ENCODE measurements at places on chromosomes 12 and 14.

- no peak for DNase-seq
Observed at GRCh38 chr14:91055016-91055415, 5.4 kb downstream of the RPS6KA5 start.

DNA sequence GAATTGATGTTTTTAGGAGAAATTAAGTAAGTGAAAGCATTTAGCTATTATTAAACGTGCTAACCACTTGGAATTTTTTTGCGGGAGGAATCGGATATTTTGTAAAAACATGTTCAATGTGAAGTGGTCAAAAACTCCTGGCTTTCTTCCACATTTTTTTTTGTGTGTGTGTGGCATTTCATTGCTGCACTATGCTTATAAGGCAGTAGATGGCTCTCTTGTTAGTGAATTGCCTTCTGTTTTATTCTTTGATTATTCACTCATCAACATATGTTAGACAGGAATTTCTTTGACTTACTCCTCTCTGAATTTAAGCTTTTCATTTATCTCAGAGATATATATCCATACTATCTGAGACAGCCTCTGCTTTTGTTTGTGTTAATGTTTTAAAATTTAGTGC is 71.3 kb downstream of the DERA start:
- DNase-seq = no peak

- DNase-seq = no peak
Observed at GRCh38 chr14:80867091-80867490, 74.4 kb downstream of the CEP128 start.

DNA sequence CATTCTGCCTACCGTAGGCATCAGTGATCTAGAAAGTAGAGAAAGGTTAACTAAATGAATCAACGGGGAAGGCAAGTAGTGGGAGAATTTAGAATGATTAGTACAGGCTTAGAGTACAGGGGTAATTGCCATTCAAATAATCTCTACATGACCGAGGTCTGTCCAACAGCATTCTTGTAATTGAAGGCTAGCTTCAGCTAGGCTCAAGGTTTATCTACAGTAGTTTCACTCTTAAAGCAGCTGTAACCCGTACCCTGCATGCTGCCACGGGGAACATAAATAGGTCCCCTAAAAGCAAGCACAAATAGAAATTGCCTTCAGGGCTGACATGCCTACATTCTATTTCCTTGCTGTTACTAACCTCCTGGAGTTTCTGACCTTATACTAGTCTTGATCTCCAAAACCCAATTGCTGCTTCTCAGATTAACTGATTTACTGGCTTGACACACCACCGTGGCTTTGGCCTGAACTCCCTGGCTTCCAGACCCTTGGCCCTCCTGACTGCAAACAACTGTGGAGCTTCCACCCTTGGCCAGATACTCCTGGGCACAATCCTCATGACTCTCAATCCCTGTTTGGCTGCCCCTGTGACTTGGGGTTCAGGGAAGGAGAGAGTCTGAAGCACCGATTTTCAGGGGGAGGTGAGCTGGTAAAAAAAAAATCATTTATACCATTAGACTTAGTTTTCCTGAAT is 242.1 kb upstream of the FOXN3 start:
- no peak for DNase-seq

- no peak for DNase-seq
Observed at GRCh38 chr12:109737631-109738030, 24.0 kb downstream of the FAM222A start.

DNA sequence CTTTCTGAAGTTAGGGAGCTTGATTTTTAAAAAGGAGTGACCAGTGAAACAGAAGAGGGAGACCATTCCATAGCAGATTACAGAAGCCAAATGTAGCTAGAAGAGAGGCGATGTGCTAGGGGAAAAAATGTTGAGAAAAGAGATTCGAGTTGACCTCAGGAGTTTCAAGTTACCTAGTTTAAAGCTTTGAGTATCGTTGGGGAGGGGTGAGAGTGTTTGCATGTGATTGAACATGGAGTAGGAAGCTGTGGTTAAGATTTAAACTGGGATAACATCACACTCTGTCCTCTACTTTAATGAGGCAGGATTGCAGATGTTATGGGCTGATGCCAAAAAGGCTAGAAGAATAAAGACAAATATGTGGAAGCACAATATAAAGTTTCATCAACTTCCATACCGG is 3.7 kb downstream of the LETMD1 start:
- DNase-seq = no peak

DNA sequence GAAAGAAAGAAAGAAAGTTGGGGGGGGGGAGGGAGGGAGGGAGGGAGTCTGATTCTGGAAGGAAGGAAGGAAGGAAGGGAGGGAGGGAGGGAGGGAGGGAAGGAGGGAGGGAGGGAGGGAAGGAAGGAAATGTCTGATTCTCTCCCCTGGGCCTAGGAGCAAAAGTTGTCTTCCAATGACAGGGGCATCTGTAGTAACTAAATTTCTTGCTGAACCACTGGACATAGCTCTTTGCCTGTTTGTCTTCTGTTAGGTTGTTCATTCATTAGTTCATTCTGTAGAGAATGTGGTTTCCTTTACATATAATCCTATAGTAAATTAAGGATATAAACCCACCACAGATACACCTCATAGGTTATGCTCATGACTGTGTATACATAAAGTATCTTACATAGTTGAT is 59.9 kb downstream of the GPR68 start:
- DNase-seq = no peak

DNA sequence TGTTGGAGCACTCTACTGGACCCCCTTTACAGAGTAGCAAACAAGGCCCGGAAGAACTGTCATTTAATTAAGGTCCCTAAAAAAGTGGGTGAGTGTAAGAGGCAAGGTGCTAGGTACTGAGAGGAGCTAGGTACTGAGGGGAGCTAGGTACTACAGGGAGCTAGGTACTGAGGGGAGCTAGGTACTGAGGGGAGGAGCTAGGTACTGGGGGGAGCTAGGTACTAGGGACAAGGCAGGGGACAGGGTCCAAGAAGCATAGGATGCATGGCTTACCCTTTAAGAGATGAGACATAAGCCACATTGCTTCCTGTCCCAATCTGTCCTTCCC is 4.9 kb downstream of the KRT5 start:
- no peak for DNase-seq

GRCh38 chr12:65208964-65209654 is 39.7 kb downstream of the LEMD3 start:
- DNase-seq = no peak

GRCh38 chr12:69903548-69903947 is 78.5 kb downstream of the MYRFL start:
- no peak for DNase-seq

- no peak for DNase-seq
Observed at GRCh38 chr14:61977217-61977616, 215.0 kb downstream of the SNAPC1 start.

DNA sequence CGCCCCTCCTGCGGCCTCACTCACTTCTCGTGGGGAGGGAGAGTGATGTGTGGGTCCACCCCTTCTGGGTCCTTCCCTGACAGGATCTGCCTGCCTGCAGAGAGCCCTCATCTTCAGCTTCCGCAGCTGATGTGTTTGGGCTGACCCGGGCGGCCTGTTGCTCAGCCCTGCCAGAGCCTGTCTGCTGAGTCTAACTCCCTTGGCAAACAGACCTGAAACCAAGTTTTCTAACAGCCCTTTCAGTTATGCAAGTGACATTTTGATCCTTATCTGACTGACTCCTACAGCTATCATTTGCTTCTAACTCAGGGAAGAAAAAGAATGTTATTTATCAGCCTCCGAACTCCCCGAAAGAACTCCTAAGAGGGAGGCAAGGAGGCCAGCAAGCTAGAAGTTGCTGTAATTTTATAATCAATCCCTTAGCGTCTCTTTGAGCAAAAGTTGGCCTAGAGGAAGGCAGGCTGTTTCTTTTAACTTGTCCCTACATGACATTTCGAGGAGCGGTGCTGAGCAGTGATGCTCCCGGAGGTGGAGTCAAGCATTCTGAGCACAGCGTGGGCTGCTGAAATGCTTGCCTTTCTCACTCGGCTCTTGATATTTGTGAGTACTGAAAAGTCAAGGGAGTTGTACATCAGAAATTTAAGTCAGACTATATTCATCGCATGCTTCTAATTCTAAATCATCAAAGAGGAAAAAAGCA is 31.5 kb upstream of the CACNA2D4 start:
- no peak for DNase-seq

GRCh38 chr12:62512901-62513300 is 46.3 kb downstream of the MON2 start:
- DNase-seq = no peak

DNA sequence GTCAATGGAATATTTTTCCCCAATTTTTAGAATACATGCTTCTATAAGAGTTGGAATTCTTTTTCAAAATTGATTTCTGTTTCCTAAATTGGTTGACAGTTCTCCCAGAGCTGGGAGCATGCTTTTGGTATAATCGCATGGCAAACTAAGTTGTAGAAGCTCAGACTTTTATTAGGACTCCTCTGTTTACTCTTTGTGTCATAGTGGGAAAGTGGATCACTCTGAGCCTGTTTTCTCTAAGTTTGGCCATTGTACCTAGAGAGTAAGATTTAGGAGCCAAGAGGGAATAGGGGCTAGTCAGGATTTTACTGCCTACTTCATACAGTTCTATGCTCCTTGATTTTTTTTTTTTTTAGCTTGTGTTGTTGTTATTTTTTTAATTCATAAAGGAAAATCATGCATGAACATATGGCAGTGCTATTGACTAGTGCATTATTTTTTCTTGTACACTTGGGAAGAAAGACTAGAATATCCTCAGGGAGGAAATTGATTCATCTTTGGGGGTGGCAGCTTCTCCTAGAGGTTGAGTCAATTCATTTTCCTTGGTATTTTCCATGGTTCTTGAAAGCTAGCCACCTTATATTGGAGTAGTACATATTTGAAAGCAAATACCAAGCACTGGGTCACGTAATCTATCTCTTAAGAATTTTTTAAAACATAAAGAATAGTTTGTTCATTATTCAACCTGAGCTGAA is 77.7 kb upstream of the TRAF3 start:
- no peak for DNase-seq

DNA sequence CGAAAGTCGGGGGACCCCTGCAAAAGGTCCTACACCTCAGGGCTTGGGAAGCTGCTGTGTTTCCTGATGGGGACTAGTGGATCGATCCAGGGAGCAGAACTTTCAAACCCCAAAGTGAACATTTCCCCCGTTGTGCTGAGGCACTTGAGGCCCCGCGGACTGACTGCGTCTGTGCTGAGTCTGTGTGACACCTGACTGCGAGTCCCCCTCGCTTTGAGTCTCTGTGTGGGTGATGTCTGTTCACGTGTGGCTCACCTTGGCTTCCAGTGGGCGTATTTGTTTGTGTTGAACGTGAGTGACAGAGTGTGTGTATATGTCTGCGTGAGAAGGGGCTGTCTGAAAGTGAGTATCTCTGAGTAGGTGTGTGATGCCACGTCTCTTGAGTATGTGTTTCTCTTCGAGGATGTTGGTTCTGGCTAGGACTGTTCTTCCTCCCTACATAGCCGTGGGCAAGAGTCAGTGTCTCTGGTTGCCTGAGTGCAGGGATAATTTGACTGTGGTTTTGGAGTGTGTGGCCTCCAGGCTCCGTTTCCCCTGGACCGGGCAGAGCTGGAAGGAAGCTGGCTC is 1.3 kb downstream of the TEAD4 start:
- no peak for DNase-seq

GRCh38 chr12:44839785-44840184 is 36.3 kb downstream of the NELL2 start:
- no peak for DNase-seq

DNA sequence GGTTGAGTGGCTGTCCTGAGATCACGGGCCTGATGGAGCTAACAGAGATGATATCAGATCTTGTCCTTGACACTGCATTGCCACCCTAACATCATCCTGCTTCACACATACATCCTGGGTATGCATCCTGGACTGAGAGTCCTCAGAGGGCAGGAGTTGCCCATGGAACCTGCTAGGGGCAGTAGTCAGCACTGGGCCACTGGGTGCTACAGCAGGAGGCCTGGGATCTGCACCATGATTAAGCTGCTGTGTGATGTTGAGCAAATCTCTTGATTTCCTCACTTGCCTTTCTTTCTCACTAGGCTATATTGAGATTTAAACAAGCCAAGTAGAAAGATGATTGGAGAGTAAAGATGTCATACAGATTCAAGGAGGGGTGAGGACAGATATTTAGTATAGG is 22.1 kb upstream of the EIF4B start:
- DNase-seq = no peak

DNA sequence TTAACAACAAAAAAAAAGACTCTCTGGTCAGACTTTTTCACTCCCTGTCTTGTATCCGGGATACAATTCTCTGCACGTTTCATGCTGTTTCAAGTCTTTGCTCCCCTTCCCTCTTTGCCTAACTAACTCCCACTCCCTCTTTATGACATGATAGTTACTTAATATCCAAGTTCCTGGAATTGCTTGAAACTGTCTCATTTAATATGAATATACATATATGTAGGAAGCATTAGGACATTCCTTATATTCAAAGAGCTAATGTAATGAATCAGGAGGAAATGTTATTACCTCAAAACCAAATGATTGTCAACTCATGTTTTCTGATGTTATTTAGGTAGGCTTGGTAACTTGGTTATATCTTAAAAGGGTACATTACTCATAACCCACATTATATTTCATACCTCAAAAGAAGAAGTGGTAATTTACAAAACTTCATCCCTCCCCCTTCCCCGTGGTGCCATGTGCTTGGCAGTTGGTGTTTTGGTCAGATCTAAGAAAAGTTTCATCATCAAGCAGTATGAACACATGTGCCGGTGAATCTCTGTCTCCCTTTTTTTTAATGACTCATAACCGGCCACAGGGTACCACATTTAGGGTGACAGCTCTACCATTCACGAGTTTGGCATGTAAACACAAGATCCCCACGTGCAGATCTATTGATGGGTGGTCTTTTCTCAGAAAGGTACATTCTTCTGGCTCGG is 56.5 kb downstream of the HCAR2 start:
- no peak for DNase-seq

- DNase-seq = no peak
Observed at GRCh38 chr14:60648934-60649874, at the start of gene SIX1. SIX1 (minus strand) TSS chr14:60649477; CDS start chr14:60649189, 288 bp downstream.

DNA sequence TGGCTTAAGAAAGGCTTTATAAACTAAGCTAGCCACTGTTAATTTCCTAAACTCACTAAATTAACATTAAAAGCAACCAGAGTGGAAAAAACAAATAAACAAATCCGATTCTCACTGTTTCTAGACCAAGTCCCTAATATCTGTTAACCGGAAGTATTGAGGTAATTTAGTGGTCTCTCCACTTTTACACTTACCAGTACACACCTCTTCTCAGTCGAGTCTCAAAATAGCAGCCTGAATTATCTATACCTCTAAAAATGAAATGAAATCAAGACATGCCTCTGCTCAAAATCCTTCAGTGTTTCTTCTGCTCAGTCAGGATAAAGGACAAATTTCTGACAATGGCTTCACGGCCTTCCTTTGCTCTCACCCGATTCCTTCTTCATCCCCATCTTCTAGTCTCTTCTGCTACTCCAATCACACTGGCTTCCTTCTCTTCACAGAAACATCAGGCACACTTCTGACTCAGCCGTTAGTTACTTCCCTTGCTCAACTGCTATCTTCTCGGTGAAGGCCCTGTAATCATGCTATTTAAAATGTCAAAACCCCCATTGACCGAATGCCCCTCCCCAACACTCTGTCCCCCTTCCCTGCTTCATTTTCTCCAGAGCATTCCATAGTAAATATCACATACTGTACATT is 161.3 kb downstream of the KITLG start:
- DNase-seq = no peak

Measured in cerebellar nuclear complex (tissue), 1 donor.